ENCODE measurements at places on chromosomes 3 and 15.

- DNase-seq: no peak
Observed at GRCh38 chr3:7793786-7794185, 707.8 kb upstream of the LMCD1 start.

GRCh38 chr3:14231998-14232501 is 53.4 kb downstream of the LSM3 start:
- no peak for DNase-seq

GRCh38 chr15:57364282-57365007 is 11.9 kb upstream of the CGNL1 start:
- no peak for DNase-seq

- DNase-seq: no peak
Observed at GRCh38 chr15:100464256-100464655, 64.5 kb downstream of the CERS3 start.

DNA sequence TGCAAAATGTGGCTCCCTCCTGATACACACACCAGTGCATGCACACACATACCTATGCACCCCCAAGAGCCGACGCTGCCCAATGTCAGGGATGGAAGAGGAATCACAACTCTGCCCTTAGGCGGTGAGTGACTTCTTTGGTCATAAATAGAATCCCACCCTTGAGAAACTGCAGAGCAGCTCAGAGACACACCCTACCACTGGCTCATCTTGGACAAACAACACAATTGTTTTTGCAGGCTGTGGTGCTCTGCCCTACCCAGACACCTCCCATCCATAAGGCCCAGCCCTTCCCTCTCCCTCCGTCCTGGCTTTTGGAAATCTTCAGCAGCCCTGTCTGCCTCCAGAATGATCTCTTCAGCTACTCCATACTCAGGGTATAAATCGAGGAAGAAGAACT is 73.8 kb upstream of the HRH1 start:
- no peak for DNase-seq

GRCh38 chr3:127196466-127197299 is 3.8 kb downstream of the PRR23E start:
- no peak for DNase-seq

- no peak for DNase-seq
Observed at GRCh38 chr3:177929310-177929709, 606.9 kb upstream of the KCNMB2 start.

GRCh38 chr15:89823836-89824606 is 9.4 kb upstream of the ANPEP start:
- no peak for DNase-seq
